ENCODE measurements at places on chromosomes 2 and 18.

- DNase-seq, result no peak
These were observed 350.1 kb downstream of the MYCN start for GRCh38 chr2:16290311-16291020.

GRCh38 chr2:128032092-128032491 lies 4.2 kb upstream of the SAP130 start:
- no peak for DNase-seq

DNA sequence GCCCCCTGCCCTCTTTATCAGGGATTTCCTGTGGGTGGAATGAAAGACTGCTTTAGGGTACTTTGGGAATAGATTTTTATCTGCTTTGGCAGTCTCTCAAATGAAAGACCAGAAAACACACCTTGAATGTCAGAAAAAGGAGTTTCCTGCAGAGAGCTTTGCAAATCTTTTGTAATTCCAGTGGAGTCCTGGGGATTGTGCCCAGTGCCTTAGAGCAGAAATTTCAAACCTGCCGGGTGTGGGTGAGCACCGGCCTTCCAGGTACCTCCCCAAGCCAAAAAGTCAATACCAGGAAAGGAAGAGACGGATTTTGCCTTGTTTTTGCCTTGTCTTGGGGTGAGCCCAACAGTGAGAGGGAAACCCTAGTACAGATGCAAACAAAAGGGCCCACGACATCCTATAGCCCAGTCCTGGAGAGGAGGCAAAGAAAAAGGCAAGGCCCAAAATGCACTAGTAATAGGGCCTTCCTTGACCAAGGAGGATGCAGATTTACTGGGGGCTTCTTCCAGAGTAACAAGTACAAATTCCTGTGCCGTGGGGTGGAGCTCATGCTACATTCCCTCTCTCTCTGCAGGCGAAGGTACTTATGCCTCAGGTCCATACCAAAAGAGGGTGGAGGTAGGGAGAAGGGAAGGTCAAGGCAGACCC lies 36.4 kb downstream of the FOXI3 start:
- no peak for DNase-seq

GRCh38 chr2:38943784-38944183 lies 54.1 kb downstream of the ARHGEF33 start:
- DNase-seq, result no peak

GRCh38 chr2:239824046-239824694 lies 201.0 kb downstream of the NDUFA10 start:
- DNase-seq, result no peak

GRCh38 chr18:25597476-25597875 lies 245.5 kb upstream of the ZNF521 start:
- no peak for DNase-seq

Measured in T-helper 2 cell (primary cell).